Transverse colon (tissue), 4 donors: ENCODE measurements at places on chromosomes 3 and 15.

DNA sequence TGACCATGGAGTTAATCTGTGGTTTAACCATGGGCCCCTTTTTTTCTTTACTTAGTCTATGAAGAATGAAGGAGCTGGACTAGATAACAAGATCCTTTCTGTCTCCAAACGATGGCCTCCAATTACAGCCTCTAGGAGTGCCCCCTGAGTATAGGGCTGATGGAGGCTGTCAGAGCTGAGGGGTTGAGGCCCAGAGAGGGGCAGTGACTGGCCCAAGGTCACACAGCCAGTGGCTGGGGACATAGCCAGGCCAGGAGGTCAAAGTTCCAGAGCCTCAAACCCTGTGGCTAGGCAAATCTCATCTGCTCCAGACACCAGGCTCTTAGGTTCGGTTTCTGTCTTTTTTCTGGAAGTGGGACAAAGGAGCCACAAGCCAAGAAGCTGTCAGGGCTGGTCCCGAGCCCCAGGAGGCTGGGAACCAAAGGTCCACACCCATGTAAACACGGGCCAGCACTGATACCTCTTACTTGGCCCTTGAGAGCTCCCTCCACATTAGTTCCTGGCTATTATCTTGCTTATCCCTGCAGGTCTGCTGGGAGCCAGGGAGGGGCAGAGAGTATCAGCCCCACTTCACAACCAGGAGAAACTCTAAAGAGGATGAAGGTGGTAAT, 10.3 kb downstream of the RHOV start:
- DNase-seq: no peak

DNA sequence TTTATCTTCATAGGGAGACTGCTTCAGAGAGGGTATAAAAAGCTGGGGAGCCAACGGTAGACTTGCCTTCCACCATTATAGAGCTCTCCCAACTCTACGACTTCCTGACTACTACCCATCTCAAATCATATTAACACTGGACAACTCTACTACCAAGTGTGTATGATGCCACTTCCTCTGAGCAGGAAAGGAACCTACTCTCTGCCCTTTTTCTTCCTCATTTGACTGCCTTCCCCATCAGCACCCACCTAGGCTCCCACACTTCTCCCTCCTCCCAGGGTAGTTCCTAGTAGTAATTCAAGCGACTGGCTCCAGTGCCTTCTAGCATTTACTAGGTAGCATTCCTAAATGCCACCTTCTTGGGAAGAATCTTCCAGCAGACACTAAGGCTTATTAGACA, 24.5 kb upstream of the TBL1XR1 start:
- no peak for DNase-seq

GRCh38 chr3:123076112-123076495, 9.3 kb downstream of the PDIA5 start:
- no peak for DNase-seq

GRCh38 chr3:54928046-54928770, at the start of gene LRTM1:
Gene LRTM1, minus strand, starts transcription at chr3:54928059. Its CDS starts 148 bp downstream, at chr3:54927911.
- no peak for DNase-seq

DNA sequence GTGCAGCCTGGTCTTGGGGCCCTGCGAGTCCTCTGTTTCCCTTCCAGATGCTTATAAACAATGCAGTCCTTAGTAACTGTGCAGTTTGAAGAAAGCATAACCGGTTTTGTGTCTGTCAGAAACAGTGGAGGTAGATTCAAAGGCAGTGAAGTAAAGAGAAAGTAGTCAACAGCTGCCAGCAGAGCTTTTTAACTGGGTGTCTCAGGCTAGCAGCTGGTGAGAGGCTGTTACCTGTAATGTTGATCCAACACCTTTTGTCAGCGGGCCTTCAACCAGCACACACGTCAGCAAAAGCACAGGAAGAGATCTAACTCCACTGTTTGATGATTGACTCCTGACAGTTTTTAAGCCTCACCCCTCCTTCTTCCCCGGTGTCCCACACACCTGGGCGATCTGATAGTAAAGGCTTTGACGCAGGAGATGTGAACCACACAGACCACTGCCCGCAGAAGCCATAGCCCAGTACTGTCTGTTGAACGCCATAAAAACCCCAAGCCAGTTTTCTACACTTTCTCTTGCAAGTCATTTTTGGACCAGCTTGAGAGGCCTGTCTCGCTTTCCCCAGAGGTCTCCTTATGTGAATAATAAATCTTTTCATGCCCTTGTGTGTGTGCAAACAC, 178.0 kb downstream of the FMN1 start:
- no peak for DNase-seq

DNA sequence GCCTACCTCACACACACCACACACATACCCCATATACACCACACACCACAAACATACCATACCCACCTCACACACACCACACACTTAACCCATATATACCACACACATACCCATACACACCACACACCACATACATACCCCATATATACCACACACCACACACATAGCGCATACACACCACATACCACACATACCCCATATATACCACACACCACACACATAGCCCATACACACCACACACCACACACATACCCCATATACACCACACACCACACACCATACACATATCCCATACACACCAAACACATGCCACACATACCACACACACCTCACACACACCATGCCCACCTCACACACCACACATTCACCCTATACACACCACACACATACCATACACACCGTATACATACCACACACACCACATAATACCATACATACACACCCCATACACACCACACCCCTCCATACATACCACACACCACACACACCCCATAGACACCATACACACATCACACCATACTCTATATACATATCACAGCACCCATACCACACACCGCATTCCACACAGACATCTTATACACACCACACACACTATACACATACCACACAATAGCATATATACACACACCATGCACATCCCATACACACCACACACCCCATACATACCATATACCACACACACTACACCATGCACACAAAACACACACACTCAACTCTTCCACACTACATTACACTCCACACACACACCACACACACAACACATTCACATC, 29.5 kb downstream of the APBA2 start:
- DNase-seq: no peak

GRCh38 chr3:23748398-23749110, 57.2 kb upstream of the UBE2E1 start:
- DNase-seq: no peak

DNA sequence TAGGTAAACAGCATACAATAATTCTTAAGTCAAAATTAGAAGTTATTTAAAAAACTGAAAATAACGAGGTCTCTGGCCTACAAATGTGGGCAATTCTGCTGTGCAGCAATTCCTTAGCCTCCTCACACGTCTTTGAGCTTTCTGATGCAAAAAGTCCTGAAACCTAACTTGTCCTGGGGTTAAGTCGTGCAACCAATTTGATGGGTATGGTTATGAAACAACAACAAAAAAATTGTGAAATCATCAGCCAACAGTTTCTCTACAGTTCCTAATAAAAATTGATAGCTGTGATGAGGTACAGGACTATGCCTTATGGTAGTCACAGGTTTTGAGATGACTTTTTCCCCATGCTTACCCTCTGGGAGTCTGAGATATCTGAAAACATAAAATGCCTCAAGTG, 6.5 kb upstream of the GLB1 start:
- DNase-seq: no peak

DNA sequence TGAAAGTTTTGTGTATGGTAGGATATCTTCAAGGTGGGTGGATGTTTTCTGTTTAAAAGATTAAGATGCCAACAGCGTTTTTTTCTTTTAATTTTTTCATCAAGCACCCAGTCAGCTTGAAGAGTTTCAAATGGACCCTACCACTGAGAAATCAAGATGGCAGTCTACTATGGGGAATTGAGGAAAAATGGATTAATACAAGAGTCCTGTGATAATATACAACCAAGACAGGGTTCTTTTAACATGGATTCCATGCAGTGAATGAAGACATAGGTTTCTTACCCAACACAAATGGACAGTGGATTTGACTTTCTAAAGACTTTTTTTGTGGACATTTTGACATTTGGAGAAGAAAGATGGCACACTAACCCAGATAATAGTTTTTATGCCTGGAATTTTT, 2.5 kb upstream of the CHD2 start:
- no peak for DNase-seq

GRCh38 chr15:100730655-100731266, 128.4 kb downstream of the ASB7 start:
- no peak for DNase-seq

- DNase-seq: no peak
Observed at GRCh38 chr3:179806177-179806576, 153.3 kb downstream of the USP13 start.

DNA sequence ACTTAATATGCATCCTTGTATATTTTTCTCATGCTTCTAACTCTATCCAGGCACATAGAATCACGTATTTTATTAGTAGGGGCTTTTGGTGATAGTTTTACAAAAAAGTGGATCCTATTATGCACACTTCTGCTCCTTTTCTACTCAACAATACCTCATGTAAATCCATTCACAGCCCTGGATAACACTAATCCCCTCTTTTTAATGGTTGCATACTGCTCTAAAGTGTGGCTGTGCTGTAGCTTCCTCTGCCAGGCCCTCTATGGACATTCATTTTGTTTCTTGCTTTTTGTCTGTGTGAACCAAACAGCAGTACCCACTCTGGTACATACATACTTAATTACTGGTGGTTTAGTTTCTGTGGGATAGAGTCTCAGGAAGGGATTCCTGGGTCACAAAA, 51.3 kb upstream of the SCAANT1 start:
- DNase-seq: no peak

- DNase-seq: no peak
Observed at GRCh38 chr15:26682598-26683164, 90.2 kb downstream of the GABRB3 start.

- DNase-seq: no peak
Observed at GRCh38 chr3:11556851-11557644, 86.7 kb downstream of the VGLL4 start.

GRCh38 chr3:20401253-20401652, 215.2 kb upstream of the SGO1 start:
- no peak for DNase-seq

DNA sequence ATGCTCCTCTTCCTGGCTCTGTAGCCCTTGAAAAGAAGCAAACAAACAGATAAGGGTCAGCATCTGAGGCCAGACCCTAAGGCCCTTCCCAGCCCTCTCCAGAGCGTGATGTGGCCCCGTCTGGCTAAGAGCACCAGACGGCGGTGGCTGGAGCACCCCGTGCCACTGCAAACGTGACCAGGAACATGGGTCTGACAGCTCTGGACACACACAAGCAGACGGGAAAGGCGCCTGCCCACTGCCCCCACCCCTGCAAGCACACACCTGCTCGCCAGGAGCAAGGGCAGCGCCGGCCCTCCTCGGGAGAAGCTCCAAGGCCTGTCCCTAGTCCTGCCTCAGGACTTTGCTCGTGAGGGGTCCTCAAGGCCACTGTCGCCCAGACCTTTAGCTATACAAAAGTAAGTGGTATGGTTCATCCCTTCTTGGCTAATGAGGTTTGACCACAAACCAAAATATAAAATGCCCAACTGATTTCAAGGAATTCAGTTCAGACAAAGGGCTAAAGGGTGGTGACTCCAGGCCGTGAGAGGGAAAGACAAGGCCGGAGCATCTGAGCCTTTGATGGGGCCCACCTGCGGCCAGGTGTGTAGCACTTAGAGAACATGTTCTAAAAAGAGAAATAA, 90.4 kb downstream of the XXYLT1 start:
- no peak for DNase-seq

GRCh38 chr3:25424614-25425013, 3.4 kb upstream of the RARB start:
- no peak for DNase-seq

GRCh38 chr3:56754741-56755417, 46.9 kb downstream of the ARHGEF3 start:
- DNase-seq: peak; percentile 19

- no peak for DNase-seq
Observed at GRCh38 chr3:147184794-147185193, 221.5 kb downstream of the ZIC4 start.

DNA sequence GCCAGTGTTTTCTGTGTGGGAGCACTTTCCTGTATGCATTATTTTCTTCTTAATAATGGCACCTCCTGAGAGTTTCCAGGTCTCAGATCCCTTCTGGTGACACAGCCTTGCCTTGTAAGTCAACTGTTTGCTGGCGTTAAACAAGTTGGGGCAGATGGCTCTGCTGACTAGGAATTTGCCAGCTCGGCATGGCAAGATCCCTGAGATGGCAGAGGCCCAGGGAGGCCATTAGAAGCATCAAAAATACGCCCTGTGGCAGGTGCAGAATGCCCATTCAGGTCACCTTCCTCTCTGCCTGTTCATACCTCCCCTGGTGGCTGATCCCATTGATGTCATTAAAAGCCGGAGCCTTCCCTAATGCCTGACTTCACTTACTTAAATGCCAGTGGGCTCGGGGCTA, 320.9 kb upstream of the CTDSPL start:
- no peak for DNase-seq

- DNase-seq: no peak
Observed at GRCh38 chr15:35867356-35867755, 321.4 kb upstream of the DPH6 start.
